ENCODE measurements at places on chromosomes 4 and X.
A peak's percentile ranks its signal among the peaks of the same experiment; 100 is the strongest.

DNA sequence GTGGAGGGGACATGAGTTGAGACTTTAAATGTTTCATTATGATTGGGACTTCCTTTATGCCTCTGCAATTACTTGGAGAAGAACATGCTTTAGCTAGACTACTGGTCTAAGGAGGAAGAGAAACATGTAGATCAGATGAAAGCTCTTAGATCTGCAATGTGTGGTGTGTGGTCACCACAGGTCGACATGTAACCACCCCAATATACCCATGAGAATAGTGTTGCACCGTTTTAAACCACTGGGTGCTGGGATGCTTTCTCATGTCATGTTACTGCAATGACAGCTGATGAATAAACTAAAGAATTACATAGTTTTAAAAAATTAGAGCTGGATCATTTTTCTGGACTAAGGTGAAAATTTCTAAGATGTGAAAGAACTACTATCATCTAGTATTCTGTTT is 1039.7 kb downstream of the RAPGEF2 start:
- no peak for DNase-seq

DNA sequence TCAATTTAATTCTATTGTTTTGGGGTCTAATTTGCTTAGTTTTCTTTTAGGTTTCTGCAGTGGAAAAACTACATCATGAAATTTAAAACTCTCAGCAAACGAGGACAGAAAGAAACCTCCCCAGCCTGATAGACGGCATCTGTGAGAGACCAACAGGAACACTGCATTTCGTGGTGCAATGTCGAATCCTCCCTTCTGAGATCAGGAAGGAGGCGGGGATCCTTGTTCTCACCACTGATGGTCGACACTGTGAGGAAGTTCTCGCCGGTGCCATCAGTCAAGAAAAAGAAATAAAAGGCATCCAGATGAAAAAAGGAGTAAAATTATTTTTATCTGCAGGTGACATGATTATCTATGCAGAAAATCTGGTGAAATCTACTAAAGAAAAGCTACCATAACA is 16.5 kb downstream of the GAK start:
- DNase-seq = no peak

DNA sequence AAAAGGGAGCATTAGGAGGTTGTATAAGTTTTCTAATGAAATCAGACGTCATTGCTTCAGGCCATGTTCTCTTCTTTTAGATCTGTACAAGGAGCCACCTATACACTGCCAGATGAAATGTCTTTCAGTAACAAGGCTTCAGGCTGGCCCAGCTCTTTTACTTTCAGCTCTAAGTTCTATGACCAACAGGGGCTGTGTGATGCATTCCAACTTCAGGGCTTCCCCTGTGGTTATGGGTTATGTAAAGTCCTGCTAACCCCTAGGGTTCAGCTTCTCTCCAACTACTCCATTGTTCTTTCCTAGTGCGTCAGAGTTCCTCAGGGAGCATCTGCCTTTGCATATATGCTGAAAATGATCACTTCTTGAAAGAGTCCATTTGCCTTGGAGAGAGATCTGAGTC is 79.4 kb upstream of the TTC29 start:
- DNase-seq = no peak

DNA sequence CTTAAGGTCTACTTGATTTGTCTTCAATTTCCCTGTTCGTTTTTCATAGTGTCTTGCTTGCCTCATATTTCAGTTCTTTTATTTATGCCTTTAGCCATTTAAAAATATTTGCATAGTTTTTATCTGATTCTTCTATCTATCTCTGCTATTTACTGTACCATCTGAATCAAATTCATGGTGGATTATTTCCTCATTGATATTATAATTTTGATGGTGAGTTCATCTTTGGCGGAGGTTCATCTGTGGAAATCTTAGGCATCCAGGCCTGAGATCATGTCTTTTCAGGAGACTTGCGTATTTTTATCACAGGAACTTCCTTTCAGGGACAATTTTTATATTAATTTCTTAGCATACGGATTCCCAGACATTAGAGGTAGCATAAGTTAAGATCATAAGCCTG is 275.2 kb downstream of the STPG2 start:
- DNase-seq = no peak

DNA sequence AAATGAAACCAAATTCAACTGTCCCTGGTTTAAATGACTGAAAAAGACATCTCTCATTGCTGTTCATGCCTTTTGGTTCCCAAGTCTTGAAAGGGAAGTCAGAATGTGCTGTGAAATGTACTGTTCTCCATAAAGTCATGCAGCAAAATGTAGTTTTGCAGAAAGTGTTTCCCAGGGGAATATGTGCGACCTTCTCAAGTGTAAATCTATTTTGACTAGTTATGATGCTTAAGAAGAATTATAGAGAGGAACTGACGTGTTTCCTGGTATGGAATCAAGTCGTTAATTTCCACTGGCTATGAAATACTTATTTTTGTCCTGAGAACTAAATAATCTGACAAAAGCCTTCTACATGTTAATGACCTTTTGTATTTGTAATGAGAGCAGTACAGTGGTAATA is 223.1 kb downstream of the CLCN4 start:
- DNase-seq = no peak

DNA sequence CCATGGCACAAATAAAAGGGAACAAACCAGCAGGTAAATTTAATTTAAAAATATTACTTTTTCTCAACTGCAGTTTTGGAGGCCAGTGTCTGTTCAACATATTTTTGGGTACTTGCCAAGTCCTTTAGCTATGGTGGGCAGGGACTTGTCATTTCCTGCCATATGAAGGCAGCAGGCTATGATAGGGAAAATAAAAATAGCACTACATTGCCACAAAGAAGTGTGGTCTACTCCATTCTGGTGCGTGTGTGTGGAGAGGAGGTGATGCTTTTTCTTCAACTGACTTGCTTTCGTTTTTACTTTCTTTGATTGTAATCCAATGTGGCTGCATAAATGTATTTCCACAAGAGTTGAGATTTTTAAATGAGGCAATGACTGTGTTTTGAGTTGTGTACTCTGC is 17.2 kb downstream of the GPR174 start:
- peak; percentile 28 for DNase-seq

DNA sequence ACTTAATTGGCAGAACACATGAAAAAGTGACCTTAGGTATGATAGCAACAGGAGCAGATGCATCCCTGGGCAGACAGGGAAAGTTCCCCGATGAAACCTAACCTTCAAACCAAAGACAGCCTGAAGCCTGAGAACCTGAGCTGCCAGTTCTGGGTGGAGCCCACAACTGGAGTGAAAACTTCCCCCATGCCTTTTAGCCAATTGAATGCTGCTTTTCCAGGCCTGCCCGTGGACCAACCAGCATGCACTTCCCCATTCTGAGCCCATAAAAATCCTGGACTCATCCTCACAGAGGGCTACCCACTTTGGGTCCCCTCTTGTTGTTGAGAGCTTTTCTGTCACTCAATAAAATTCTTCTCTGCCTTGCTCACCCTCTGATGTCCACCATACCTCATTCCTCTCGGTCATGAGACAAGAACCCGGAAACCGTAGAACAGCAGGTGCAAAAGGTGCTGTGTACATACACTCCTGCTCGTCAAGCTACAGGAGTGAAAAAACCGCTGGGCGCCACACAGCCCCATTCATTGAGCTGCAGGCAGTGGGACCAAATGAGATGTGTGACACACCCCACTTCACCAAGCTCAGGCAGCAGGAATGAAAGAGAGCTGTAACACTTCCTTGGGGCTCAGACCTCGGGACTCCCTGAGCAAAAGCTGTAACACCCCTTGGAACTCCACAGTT is 13.9 kb upstream of the SLC7A11 start:
- no peak for DNase-seq

GRCh38 chr4:111204797-111205196 is 581.9 kb upstream of the PITX2 start:
- no peak for DNase-seq

- no peak for DNase-seq
Measured at GRCh38 chr4:102632241-102633065, 128.3 kb downstream of the MANBA start.

- no peak for DNase-seq
Measured at GRCh38 chrX:132631579-132632232, 142.9 kb upstream of the MBNL3 start.

- no peak for DNase-seq
Measured at GRCh38 chrX:3669841-3670475, 43.5 kb downstream of the PRKX start.

DNA sequence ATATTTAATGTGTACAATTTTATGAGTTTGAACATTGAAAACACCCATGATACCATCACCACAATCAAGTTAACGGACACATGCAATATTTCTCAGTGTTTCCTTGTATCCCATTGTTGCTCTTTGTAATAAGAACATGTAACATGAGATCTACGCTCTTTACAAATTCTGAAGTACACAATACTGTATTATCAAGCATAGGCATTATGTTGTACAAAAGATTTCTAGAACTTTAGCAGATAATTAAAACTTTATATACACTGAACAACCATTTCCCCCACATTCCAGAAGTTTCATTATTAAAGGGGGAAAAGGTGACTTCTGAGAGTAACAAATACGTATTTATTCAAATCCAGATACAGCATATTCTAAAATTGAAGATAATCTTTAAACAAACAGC is 114.5 kb downstream of the SLC10A7 start:
- no peak for DNase-seq

- no peak for DNase-seq
Measured at GRCh38 chr4:17426222-17426621, 85.7 kb downstream of the QDPR start.

GRCh38 chr4:82050796-82051195 is 323.0 kb downstream of the HNRNPD start:
- DNase-seq = no peak

DNA sequence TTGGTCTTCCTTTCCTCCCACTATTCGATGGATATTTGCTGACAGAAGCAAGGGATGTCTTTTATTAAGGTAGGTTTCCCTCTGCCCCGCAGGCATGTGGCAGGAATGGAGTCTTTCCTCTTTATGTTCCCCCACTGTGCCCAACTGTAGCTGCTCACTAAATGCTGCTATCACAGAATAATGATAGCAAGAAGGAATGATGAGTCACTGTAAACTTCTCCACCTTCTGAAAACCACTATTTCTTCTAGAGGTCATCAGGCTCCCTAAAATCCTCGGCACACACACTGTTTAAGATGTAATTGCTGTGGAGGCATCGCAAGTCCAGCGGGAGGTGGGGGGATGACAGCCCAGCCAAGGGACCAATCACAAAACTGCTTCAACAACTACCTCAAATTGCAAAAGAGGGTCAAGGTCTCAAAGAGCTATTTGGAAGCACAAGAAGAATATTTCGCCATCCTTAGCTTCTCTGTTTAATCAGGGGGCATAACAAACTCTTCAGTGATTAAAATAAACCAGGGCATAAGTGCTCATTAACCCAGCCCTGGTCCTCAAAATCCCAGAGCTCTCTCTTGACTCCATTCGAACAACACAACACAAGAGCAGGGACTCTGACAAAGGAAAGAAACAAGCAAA is 13.9 kb downstream of the QDPR start:
- no peak for DNase-seq

GRCh38 chrX:96685210-96686099 is 813 bp downstream of the DIAPH2 start:
- peak; percentile 54 for DNase-seq

DNA sequence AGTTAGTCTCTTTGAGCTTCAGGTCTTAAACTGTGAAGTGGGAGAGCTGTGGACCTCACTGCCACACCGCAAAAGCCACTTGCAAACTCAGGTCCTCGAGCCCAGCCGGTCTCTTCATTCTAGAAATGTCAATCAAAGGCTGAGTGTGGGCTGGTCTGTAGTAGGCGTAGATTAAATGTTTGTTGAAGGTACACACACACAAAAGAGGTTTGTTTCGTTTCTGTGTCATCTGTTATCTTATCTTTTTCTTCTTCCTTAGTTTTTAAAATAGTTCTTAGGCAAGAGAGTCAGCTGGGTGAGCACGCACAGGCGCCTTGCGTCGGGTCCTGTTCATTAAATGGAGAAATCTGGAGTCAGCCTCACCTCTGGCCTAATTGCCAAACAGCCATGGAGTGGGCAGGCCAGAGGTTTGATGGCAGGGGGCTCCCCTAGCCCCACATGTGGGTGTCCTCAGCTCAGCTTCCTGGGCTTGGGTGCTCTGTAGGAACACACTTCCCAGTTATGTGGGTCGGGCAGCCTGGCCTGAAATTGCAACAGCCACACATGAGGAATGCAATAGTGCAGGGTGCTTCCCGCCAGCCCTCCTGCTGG is 836 bp upstream of the PSAPL1 start:
- no peak for DNase-seq

GRCh38 chr4:123546573-123547060 is 150.0 kb downstream of the SPRY1 start:
- no peak for DNase-seq

DNA sequence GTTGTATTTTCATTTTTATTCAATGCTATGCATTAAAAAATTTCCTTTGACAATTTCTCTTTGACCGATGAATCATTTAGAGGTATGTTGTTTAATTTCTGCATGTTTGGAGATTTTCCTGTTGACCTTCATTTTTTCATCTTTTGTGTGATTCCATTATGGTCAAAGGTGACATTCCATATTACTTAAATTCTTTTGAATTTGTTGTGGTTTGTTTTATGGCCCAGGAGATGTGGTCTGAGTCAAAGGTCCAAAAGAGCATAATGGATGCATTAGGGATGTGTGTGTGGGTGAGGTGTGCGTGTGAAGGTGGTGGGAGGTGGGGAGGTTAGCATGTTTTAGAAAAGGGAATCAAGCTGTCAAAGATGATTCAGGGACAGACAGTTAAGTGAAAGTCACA is 76.0 kb upstream of the GIMD1 start:
- DNase-seq = no peak

GRCh38 chr4:88802138-88802537 is 104.5 kb upstream of the NAP1L5 start:
- no peak for DNase-seq

DNA sequence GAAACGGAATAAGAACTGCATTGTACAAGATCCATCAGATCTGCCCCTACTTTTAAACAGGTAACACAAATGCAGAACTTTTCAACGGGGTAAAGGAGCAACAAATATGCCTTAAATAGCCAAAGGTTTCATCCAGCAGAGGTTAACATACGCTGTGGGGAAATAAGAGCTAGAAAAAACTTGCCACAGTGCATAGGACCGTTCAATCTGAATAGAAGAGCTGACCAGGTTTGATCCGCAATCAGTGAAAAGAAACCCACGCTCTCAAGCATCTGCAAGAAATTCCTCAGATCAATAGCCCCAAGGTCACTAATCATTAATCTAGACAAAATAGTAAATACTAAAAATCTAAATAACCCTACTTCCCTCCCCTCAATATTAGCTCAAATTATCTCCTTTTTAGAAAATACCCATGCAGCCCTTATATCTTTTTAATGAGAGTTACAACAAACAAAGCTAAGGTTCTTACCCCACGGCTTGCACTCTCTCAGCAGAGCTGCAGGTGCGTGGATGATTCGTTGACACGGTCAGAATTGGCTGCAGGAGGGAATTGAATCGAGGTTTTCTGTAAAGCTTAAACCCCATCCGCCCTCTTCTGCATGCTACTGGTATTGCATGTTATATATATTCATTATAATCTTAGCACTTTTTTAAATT is at the start of gene TLR10:
Gene TLR10, minus strand, starts transcription at position 539 of the 657 bp plus-strand sequence. CDS start 7,400 bp downstream, outside the sequence.
- peak; percentile 11 for DNase-seq

- DNase-seq = no peak
Measured at GRCh38 chr4:81667539-81667938, 195.8 kb upstream of the RASGEF1B start.

All from activated naive CD4-positive, alpha-beta T cell treated with Interleukin-2 at 50 U/mL for 16 hours (primary cell).